ENCODE measurements at places on chromosomes 11 and 22.

GRCh38 chr11:2319791-2320472 lies 18.1 kb downstream of the TSPAN32 start:
- DNase-seq, result no peak

GRCh38 chr22:22923379-22923778 lies 35.8 kb downstream of the IGLL5 start:
- DNase-seq, result no peak

GRCh38 chr11:84581083-84581482 lies 1046.1 kb downstream of the DLG2 start:
- no peak for DNase-seq

DNA sequence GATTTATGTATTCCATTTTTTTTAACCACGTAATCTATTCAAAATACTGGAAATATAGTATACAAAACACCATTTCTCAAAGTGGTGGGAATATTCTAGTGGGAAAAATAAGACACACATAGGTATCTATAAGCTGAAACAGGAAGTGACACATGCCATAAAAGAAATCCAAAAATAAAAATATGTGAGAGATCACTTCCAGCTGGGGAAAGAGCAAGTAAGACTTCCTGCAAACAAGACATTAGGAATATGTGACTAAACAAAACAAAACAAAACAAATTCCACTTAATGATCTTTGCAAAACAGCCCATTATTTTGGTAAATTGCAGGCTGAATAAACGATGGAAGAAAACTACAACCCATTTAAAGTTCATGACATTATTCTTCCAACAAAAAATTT lies 107.3 kb upstream of the CEP126 start:
- DNase-seq, result no peak

DNA sequence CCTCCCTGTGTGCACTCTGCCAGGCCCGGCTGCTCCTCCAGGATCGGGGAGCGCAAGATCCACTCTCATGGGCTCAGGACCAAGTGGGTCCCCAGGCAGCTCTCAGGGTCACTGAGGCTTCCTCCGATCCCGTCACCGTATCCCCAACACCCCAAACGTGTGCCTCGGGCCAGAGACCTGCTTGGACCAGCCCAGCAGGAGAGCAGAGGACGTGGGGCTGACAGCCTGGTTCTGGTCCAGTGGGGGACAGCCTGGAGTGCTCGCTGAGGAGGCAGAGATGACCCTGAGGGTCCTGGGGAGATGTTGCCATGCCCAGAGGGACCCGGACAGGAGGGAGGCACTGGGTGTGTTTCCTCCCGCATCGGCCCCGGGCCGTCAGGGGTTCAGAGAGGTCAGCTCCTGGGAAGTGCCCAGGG lies 1402.6 kb downstream of the BRD1 start:
- no peak for DNase-seq

DNA sequence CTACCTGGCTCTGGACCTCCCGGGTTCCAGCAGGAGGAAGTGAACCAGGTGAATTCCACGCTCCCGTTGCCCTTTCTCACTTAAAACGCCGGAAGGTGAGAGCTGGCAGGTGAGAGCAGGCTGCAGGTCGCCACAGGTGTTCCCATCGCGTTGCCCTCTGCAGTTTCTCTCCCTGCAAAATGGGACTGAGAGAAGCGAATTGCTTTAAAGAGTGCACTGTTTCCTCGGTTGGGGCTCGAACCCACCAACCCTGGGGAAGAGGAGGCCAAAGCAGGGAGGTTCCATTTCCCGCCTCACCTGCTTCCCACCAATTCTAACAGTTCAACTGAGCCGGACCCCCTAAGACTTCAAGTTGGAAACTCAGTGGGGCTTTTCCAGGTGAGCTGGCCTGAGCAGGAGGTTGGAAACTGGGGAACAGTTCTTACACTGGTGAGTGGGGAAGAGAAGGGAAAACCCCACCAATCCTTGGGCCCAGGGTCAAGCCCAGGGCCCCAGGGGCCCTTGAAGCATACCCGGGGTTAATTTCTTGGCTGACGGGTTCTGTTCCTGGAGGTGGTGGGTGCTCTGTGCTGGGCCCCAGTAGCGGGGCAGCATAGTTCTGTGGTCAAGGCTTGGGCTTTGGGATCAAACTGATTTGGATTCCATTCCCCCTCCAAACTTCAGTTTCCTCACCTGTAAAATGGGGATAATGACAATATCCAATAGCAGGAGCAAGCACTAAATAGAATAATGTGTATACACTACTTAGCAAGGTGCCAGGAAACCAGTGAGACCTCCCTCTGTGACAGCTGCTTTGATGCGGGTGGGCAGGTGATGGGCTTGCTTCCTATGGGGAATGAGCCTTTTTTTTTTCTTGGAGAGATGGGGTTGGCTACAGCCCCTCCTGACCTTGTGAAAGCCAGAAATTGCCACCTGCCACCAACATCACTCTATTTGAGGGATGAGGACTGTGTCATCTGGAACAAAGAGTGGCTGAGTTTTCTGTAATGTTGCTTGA lies 788 bp downstream of the CD82 start:
- no peak for DNase-seq

DNA sequence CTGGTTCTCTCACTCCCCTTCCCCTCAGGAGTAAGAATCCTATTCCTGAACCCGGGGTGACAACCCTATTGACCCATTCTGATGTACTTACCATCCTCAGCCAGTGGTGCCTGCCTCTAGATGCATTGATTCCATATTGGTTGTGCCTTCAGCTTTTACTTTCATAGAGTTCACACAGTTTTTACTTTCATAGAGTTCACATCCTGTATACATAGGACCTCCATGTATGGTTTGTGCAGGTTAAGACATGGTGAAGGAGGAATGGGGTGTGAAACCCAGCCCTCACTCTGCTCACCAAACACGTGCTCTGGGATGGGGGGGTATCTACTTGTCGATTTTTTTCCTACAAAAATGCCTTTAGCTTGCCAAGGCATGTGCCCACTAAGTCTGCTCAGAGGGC lies 105.6 kb upstream of the TBCEL start:
- no peak for DNase-seq

GRCh38 chr11:78334109-78334508 lies 83.5 kb downstream of the GAB2 start:
- DNase-seq, result no peak

Measured in CD4-positive, alpha-beta T cell treated with Interleukin-6 at 100 ng/mL for 8 hours (primary cell).